Adipose tissue (tissue), 3 donors: ENCODE measurements at places on chromosomes 7 and 10. TPM values are rescaled to one million over a fixed set of nuclear protein-coding genes. Genes with fewer than 3 reads are reported as not detected.

Gene CEP55
- polyA plus RNA-seq, result 2.6 TPM

Gene OR2A5
- not detected for polyA plus RNA-seq

Gene TBXAS1
- 3.4 TPM for polyA plus RNA-seq

Gene LIPM
- not detected for polyA plus RNA-seq

Gene HOXA3
- 0.86 TPM for polyA plus RNA-seq

Gene DIP2C
- polyA plus RNA-seq, result 10.0 TPM

Gene NRCAM
- 2.5 TPM for polyA plus RNA-seq

Gene ZNF800
- 12.1 TPM for polyA plus RNA-seq

Gene UPK3BL2
- 9.8 TPM for polyA plus RNA-seq

Gene UTF1
- not detected for polyA plus RNA-seq

Gene ACTL6B
- polyA plus RNA-seq, result 0.53 TPM

Gene OR9A2
- polyA plus RNA-seq, result not detected

Gene CDNF
- polyA plus RNA-seq, result 2.1 TPM

Gene SYT15B
- 1.7 TPM for polyA plus RNA-seq

Gene HKDC1
- 0.13 TPM for polyA plus RNA-seq

Gene NAT16
- not detected for polyA plus RNA-seq

Gene NPFFR1
- 0.11 TPM for polyA plus RNA-seq

Gene HPS1
- polyA plus RNA-seq, result 45.0 TPM

Gene UCMA
- polyA plus RNA-seq, result not detected

Gene PRSS37
- not detected for polyA plus RNA-seq

Gene SPDYE9
- not detected for polyA plus RNA-seq

Gene SMKR1
- 2.0 TPM for polyA plus RNA-seq

Gene ABCB8
- polyA plus RNA-seq, result 14.6 TPM

Gene SRI
- polyA plus RNA-seq, result 54.6 TPM

Gene GNAT3
- 0.06 TPM for polyA plus RNA-seq

Gene CPVL
- polyA plus RNA-seq, result 11.5 TPM

Gene BAG3
- polyA plus RNA-seq, result 12.1 TPM

Gene ENTPD1
- polyA plus RNA-seq, result 8.8 TPM

Gene HOXA11
- 0.41 TPM for polyA plus RNA-seq

Gene CHCHD3
- polyA plus RNA-seq, result 58.2 TPM

Gene SEC23IP
- polyA plus RNA-seq, result 10.1 TPM

Gene LRIT1
- polyA plus RNA-seq, result not detected

Gene ST8SIA6
- 0.10 TPM for polyA plus RNA-seq

Gene LSM5
- polyA plus RNA-seq, result 43.6 TPM

Gene CRPPA
- 0.88 TPM for polyA plus RNA-seq

Gene PNLIP
- polyA plus RNA-seq, result 3.7 TPM

Gene HOXA13
- polyA plus RNA-seq, result not detected

Gene NT5C2
- 60.6 TPM for polyA plus RNA-seq

Gene CASD1
- 8.8 TPM for polyA plus RNA-seq

Gene ZNF804B
- polyA plus RNA-seq, result not detected

Gene WNT8B
- not detected for polyA plus RNA-seq

Gene CLDN4
- 0.77 TPM for polyA plus RNA-seq

Gene SH2B2
- polyA plus RNA-seq, result 2.4 TPM

Gene MPLKIP
- 21.6 TPM for polyA plus RNA-seq

Gene DDC
- 3.4 TPM for polyA plus RNA-seq

Gene SFTPD
- 0.48 TPM for polyA plus RNA-seq

Gene TRIM50
- 1.2 TPM for polyA plus RNA-seq

Gene SPOCK2
- polyA plus RNA-seq, result 3.6 TPM

Gene TLL2
- polyA plus RNA-seq, result 0.32 TPM

Gene HMX3
- polyA plus RNA-seq, result not detected

Gene CFAP43
- 0.07 TPM for polyA plus RNA-seq

Gene HGF
- polyA plus RNA-seq, result 2.6 TPM
